ENCODE measurements at places on chromosomes 12 and 14.

DNA sequence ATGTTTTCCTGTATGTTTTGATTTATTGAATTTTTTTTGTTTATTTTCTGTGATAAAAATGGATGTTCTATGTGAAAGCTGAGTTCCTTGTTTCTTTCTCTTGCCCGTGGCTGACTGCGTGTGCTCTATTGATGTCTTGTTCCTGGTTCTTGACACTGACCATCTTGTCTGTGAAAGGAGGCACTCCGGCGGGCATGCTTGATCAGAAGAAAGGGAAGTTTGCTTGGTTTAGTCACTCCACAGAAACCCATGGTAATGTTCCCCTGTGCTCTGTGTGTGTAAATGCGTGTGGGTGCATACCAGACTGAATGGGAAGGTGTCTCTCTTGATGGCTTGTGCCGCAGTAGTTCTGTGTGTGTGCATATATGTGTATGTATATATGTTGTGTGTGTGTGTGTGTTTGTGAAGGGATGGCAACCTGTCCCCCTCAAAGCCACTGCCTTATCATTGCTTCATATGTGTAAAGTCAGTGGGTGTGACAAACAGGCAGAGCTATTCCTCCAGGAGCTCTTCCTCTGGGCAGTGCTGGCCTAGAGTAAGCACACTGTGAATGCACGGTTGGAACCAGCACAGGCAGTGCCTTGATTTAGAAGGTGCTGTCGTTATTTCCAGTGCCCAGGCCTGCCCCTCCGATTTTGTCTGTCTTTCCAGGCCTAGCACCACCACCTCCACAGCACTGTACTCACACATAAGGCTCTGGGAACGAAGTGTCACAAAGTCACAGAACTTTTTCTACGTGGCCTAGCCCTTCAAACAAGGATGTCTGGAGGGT, 247.3 kb upstream of the FKBP4 start:
- no peak for DNase-seq

DNA sequence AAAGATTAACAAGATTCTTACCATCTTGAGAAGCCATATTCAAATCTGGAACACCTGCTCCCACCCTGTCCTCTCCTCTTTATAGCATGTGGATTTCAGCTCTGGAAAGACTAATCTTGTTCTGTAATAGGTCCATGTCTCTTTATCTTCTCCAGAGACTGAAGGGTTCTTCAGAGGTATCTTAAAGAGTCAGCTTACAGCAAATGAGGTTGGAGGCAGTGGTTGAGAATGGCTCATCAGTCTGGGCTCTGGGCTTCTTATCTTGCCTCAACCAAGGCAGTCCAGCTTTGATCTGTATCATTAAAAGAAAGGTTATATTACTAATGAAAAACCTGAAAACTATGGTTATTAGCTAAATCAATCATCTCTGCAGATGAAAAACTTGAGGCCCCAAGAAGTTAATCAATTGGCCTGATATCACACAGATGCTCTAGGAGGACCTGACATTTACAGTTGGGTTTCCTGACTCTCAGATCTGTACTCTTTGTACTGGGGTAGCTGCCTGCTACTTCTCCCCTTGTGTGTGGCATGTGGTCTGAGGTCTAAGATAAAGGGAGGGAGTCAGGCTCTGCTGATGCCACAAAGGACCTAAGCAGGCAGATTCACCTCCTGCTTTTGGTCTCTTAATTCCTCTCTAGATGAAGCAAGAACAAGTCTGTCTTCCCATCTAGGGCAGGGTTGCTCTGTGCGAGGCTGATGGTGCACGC, 1.7 kb upstream of the AKAP6 start:
- no peak for DNase-seq

- no peak for DNase-seq
Measured at GRCh38 chr12:72523754-72524153, 251.6 kb downstream of the TRHDE start.

GRCh38 chr12:49824895-49825294, 3.3 kb downstream of the NCKAP5L start:
- no peak for DNase-seq

Measured in islet precursor cell (in vitro differentiated cells).